ENCODE measurements at places on chromosomes 2 and 18.
A peak's percentile ranks its signal among the peaks of the same experiment; 100 is the strongest.

DNA sequence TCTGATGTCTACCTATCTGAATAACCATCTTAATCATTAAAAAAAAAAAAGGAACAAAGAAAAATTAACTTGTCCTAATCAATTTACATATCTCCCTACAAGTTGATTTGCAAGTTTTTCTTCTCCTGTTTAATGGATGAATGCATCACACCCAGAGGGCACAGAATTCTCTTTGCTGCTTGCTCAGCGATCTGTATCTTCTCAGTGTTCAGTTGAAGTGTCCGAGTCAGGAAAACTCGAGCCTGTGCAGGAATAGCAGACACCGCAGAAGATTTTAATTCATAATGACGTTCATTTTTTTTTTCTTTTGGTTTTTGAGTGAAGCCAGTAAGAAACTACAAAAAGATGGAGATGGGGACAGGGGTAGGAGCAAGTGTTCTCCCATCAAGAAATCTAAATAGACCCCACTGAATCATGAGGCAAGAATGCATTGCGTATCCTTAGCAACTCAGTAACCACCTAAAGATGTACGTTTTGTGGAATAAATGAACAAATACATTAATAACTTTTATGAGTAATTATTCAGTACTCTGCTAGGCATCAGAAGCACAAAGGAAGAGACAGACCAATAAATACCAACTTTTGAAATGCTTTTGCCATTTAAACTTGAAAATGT is 675.5 kb downstream of the LRP1B start:
- DNase-seq = no peak

GRCh38 chr2:119253114-119253702 is 29.6 kb downstream of the STEAP3 start:
- DNase-seq = peak; percentile 77

GRCh38 chr2:158935617-158936016 is 32.8 kb upstream of the TANC1 start:
- no peak for DNase-seq

DNA sequence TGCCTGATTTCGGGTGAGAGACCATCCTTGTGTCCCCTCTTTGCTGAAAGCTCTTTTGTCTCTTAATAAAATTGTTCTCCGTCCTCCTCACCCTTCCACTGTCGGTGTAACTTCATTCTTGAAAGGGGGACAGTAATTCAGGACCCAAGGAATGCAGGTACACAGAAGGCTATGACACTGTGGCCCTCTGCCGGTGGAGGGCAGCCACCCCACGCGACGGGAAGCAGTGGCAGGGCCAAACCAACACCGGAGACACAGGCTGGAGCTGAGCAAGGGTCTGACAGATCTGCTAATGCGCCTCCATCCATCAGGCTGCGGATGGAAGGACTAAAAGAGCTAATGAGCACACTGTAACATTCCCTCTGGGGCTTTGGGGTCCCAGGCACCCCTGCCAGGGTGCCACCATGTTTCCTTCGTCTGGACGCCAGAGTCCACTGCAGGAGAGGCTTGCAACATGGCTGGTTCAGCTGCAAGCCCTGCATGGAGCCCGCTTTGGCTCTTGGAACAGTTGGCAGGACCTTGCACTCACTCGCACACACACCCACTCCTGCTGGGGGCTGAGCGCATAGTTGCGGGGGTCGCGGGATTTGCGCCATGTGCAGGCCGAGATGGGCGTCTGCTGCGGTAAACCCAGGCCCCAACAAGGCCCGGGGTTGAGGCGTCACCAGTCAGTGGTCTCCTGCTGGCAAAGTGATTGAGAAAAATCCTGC is 544.1 kb upstream of the CDH7 start:
- no peak for DNase-seq

DNA sequence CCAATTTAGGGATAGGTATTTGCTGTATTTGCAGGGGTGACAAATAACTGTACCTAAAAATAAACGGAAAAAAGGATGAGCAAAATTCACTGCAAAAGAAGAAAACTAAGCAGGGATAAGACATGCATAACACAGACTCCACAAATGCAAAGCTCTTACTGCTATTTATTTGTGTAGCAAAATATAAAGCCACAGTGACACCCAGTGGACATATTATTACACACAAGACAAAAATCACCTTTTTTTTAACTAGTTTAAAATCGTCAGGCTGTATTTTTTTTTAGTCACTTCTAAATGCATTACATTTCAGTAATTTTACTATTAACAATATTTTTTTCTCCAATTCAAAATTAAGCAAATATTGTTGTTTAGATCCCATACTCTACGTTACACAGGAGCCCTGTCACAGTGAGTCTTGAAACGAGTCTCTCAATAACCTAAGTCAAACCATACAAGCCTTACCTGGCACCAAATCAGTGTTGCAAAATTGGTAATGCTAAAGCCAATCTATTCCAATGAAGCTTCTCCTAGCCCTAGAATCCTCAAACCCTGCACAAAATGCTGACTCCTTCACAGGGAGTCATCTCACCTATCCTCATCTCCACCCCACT is 23.7 kb downstream of the METTL4 start:
- DNase-seq = peak; percentile 54

DNA sequence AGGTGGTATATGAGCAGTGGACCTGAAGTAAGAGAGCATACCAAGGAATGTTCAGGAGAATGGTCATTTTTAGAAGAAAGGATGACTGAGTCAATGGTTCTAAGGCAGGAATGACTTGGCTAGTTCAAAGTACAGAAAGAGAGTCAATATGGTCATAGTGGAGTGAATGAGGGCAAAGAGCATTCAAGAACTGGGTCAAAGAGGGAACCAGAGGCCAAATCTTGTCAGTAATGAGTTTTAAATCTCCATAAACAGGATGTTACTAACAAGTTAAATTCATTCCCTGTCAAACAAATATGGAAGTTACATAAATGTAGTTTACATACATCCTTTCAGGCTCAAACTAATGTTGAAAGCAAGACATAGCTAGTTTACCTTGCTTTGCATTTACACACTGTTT is 16.1 kb downstream of the CALCRL start:
- DNase-seq = no peak

GRCh38 chr2:42009657-42010580 is 37.9 kb upstream of the PKDCC start:
- no peak for DNase-seq

DNA sequence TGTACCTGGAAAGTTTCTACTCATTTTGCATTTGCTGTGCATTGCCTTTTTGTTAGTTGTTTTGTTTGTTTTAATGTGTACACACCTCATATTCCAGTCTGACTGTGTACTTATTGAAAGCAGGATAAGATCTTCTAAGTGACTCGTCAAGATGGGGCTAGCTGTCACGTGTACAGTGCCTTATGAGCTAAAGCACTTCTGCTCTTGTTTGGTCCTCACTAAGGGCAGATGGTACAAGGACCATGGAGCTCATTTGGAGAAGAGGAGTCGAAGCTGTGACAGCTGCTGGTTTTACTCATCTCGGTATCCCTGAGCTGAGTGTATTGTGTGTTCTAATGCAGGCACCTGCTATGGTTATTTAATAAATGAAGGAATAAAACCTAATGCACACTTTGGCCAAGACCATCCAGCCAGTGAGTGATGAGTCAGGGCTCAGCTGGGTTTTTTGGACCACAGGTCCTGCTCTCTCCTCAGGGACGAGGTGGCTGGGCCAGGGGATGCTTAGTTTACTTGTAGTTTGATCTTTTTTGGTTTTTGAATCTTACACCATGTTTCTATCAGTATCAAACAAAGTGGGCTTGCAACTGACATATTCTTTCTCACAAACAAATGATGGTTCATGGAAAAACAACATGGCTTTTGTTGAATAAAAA is 152.5 kb upstream of the APCDD1 start:
- no peak for DNase-seq

Data from bronchial epithelial cell (primary cell).